ENCODE measurements at places on chromosomes 11 and 22. TPM values are rescaled to one million over a fixed set of nuclear protein-coding genes. Genes with fewer than 3 reads are reported as not detected.

Gene SRPRA
- 27.7 TPM for total RNA-seq

Gene CCDC81
- 0.15 TPM for total RNA-seq

Gene MOB2
- total RNA-seq, result 22.3 TPM

Gene CYB5R2
- 0.53 TPM for total RNA-seq

Gene VPREB3
- not detected for total RNA-seq

Gene C11orf65
- 0.42 TPM for total RNA-seq

Gene TEX54
- total RNA-seq, result not detected

Gene MEI1
- total RNA-seq, result 0.75 TPM

Gene EFCAB6
- not detected for total RNA-seq

Gene C11orf97
- not detected for total RNA-seq

Gene KIAA1671
- 13.5 TPM for total RNA-seq

Gene RFPL2
- not detected for total RNA-seq

Gene CCDC116
- 0.33 TPM for total RNA-seq

Gene LDHA
- total RNA-seq, result 1,257 TPM

Gene LRRC56
- 0.08 TPM for total RNA-seq

Gene PAX6
- 0.15 TPM for total RNA-seq

Data from HepG2 (cell line).